IPS-NIHi11 (cell line): ENCODE measurements at places on chromosomes 1 and 21.

- DNase-seq, result no peak
Measured at GRCh38 chr1:29344336-29344735, 108.0 kb downstream of the PTPRU start.

DNA sequence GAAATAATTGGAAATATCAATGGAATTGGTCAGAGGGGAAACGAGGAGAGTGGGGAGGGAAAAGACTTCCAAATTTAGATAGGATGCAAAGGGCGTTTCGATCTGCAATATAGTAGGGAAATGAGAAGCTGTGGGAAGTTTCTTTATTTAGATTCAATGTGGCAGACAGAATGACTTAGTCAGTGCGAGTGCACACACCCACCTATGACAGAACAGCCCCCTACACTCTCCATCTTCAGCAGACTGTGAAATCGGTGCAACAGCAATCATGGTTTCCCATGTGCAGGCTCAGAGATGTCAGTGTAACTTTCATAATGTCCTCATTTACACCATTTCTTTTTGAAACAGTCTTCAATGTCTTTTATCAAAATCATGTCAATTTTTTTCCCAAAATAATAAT, 46.0 kb downstream of the DIP2A start:
- no peak for DNase-seq

DNA sequence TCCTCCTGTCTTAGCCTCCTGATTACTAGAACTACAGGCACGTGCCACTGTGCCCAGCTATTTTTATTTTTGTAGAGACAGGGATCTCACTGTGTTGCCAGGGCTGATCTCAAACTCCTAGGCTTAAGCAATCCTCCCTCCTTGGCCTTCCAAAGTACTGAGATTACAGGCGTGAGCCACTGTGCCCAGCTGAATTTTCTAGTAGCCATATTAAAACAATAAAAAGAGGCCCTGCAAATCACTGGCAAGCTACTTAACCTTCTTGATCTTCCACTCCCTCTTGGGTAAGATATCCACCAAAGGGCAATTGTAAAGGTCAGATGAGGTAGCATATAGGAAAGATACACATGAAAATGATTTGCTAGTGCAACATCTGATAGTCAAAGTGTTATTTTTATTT, 65.6 kb upstream of the SRSF10 start:
- no peak for DNase-seq

DNA sequence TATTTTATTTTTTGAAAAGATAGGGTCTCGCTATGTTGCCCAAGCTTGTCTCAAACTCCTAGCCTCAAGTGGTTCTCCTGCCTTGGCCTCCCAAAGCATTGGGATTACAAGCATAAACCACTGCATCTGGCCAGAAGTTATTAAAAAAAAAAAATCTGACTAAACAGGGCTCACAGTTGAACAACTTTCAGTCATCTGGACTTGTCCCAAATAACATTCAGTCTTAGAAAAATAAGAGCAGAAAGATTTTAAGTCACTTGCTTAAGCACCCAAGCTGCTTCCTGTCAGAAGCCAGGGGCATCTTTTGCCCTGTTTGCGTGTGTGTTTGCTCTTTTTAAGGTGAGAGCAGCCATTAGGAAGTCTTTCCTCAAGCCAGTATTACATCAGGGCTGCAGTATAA, 286.8 kb downstream of the LMO4 start:
- no peak for DNase-seq

DNA sequence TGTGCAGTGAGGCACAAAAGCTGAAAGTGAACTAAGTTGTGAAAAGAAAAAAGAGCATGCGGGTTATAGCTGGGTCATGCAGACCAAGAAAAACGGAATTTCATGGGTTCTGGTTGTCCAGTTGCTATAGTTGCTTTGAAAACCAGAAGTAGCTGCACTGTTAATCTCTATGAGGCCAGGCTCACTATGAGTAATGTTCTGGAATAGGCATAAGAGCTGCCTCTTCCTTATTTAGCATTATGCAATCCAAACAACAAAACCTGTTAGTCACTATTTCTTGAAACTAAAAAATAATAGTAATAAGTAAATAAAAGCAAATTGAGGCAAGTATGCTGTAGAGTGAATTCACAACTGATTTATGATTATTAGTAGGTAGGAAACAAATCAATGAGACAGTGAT, 1383.7 kb downstream of the MRPL39 start:
- DNase-seq, result no peak

DNA sequence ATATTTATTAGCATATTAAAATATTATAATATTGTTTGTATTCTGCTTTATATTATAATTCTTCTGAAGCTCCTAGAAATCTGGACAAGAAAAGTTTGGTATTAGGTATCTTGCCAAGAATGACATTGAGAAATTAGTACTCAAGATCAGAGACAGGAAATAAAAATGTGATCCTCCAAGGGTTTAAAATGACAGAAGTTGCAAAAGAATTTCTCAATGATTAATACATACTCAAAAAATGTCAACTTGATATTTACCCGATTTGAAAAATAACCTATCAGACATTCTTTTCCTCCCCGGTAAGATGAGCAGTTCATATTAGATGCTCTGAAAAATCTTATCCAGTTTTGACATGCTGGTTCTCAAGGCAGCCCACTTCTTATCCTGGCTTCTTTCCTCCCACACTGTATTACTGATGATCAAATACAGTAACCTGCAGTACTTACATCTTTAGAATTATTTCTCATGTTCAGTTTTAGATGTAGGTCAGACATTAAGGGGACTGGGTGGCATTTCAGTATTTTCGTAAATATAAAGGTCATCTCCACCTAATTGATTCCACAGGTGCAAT, 55.3 kb downstream of the CACHD1 start:
- DNase-seq, result no peak

GRCh38 chr1:51172811-51173210, 63.3 kb upstream of the RNF11 start:
- DNase-seq, result no peak

DNA sequence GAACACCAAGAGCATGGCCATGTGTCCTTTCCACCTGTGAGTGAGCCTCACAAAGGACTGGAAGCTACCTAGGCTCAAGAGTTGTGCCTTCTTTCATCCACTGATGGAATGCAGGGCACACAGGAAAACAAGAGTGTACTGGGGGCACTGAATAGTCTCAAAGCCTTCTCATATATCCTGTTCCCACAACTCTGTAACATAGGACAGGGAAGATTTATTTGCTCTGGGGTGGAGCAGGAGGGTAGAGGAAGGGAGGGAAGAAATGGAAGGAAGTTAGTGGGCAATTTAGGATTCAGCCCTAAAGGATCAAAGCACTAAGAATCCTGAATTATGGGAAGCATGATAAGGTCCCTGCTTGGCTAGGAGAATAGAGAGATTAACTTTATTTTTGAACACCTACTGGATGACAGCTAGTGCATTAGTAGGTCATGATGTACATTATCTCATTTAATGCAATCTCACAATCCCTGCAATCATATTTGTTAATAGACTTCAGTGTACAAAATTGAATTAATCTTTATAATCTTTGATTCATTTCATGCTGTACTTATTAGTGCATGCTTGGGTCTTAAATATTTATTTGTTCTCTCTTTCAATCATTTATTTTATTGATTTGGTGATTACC, 27.0 kb upstream of the RGS16 start:
- no peak for DNase-seq

- DNase-seq, result no peak
Measured at GRCh38 chr1:22739648-22740385, 29.2 kb downstream of the EPHB2 start.

- peak; percentile 62 for DNase-seq
Measured at GRCh38 chr1:244341455-244342450, 110.0 kb downstream of the ADSS2 start.

DNA sequence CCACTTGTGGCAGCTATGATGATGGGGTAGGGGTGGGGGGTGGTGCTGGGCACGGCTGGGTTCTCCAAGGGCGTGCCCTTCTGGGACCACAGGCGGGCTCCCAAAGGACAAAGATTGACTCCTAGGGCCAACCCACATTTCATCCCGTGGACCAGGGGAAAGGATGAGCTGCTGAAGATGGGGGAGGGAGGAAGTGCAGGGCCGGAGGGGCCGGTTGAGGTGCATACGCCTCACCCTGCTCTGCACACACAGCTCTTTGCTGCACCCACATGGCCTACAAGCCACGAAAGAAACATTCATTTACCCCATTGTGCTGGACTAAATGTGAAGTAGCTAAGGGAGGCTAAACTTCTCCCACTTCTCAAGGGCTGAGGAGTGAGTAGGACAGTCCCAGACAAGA, 34.2 kb upstream of the GNPAT start:
- no peak for DNase-seq

DNA sequence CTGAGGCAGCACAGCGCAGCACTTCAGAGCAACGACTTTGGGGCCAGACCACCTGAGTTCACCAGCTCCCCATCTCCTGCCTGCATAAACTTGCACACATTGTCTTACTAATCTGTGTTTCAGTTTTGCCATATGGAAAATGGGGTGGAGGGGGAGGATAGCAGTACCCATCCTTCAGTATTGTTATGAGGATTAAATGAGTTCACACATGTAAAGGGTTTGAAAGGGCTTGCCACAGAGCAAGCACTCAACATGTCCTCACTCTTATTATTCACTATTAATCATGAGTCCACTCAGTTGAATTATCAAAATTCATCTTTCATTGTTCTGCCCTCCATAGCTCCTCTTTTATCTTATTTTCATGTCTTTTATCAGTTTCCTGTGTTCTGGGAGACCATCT, 40.1 kb upstream of the BMP8B start:
- DNase-seq, result no peak

DNA sequence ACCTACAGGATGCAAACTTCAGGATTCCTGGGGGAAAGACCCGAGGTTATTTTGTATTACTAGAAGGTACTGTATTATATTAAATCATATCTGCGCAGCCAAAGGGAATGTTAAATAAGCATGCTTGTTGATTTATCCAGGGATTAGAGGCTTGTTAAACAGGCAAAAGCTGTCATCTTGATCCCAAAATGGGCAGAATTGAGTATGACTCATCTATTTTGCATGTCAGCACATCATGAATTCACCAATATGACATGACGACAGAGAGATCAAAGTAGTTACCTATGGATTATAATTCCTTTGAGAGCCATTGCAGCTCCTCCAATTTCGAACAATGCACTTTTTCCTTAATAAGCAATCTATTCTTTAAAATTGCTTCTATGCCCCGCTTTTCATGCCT, 66.1 kb downstream of the TBX15 start:
- DNase-seq, result no peak

GRCh38 chr1:205416322-205416721, 5.5 kb downstream of the LEMD1 start:
- DNase-seq, result no peak

DNA sequence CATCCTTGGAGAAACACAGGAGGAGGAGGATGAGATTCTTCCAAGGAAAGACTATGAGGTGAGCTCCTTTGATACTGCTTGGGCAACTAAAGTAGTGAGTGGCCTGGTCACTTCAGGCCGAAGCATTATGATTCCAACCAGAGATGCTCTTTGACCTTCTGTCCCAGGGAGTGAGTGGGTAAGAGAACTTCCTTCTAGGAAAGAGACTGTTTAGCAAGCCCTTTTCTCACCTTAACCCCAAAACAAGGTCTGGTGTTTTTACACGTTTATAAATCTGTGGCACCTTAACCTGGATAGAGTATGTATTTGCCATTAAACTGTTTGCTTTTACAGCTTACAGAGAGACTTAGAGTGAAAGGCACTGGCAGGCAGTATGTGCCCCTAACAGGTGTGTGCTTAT, 1.1 kb downstream of the CLCN6 start:
- DNase-seq, result no peak

- no peak for DNase-seq
Measured at GRCh38 chr1:50060279-50060678, 36.5 kb upstream of the AGBL4 start.

- DNase-seq, result no peak
Measured at GRCh38 chr1:224298346-224299330, 31.3 kb downstream of the NVL start.

DNA sequence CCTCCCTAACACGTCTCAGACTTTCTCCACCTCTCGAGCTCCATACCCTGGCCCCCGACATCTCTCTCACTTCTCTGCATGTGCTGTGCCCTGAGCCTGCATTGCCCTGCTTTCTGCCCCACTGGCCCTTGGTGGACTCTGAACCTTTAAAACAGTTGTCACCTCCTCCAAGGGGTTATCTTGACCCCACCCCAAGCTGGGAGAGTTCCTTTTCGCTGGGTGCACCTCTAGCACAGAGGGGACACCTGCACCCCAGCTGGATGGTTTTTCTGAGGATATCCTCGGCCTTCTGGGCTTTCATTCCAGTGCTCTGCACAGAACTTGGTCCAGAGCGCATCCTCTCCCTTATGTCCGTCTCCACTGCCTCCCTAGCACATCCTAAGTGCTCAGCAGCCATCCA, 4.2 kb upstream of the CDCP2 start:
- DNase-seq, result no peak

DNA sequence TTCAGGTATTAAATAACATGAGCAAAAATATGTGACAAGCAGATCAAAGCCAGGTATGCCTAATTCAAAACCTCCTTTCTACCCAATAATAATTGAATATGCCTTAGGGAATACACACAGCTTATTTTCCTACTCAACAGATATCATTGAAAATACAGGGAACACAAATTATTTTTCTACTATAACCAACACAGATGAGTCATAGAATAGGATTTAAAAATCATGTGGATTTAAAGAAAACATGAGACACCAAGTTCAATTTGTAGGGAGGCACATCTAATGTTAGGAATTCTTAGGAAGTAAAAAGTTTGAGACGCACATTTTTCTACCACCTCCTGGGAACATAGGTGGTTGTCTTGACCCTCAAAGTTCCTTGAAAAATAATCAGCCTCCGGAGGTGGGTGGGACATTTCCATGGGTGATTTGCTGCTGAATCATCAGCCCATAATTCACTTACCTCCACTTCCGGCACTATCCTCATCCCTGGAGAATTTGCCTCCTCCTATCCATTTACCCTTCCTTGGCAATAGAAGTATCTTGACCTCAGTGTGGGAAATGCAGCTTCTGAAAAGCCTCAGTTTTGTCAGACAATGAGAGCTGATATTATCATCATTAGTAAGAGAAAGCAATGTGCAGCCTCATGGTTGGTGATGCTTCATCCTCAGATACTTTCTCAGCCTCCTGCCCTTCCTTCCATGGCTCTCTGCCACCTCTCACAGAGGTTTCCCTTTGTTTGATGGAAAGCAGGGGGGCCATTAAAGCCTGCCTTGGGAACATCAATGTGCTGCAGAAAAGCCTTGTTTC, 33.5 kb upstream of the RGS4 start:
- DNase-seq, result peak; percentile 23

GRCh38 chr1:218499011-218499691, 154.0 kb downstream of the TGFB2 start:
- DNase-seq, result no peak

GRCh38 chr1:183635099-183635605, 431 bp downstream of the ARPC5 start:
- peak; percentile 40 for DNase-seq

- DNase-seq, result no peak
Measured at GRCh38 chr1:59039551-59039950, 255.7 kb upstream of the JUN start.

GRCh38 chr1:39391691-39392679, 99.5 kb upstream of the BMP8A start:
- peak; percentile 62 for DNase-seq

DNA sequence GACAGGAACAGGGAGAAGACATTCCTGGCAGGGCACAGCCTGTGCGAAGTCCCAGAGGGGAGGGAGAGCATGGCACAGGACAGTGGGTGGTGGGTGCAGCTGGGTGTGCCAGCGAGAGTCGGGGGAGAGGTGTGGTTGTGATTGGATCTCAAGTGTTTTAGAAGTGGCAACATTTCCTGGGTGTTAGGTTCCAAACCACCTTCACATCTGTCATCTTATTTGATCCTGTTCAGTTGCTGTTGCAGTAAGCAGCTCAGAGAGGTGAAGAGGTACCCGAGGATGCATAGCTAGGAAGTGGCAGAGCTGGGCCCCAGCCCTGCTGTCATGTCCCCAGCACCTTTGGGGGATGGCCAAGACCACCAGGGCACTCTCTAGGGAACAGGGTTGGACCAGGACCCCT, 22.0 kb upstream of the DISP3 start:
- no peak for DNase-seq
